ENCODE measurements at places on chromosomes 13 and 19.

DNA sequence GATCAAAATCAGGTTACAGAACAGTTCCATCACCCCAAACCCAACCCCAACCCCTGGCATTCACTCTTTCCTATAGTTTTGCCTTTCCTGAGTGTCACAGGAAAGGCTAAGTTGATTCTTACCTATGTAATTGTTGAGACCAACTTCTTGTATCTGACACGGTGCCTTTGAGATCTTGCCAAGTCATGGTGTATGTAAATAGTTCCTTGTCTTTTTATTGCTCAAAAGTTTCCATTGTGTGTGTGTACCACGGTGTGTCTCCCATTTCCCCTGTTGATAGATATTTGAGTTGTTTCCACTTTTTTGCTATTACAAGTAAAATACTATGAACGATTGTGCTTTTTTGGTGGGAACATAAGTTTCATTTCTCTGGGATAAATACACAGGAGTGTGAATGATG lies 3.3 kb upstream of the IGFL2 start:
- no peak for DNase-seq

DNA sequence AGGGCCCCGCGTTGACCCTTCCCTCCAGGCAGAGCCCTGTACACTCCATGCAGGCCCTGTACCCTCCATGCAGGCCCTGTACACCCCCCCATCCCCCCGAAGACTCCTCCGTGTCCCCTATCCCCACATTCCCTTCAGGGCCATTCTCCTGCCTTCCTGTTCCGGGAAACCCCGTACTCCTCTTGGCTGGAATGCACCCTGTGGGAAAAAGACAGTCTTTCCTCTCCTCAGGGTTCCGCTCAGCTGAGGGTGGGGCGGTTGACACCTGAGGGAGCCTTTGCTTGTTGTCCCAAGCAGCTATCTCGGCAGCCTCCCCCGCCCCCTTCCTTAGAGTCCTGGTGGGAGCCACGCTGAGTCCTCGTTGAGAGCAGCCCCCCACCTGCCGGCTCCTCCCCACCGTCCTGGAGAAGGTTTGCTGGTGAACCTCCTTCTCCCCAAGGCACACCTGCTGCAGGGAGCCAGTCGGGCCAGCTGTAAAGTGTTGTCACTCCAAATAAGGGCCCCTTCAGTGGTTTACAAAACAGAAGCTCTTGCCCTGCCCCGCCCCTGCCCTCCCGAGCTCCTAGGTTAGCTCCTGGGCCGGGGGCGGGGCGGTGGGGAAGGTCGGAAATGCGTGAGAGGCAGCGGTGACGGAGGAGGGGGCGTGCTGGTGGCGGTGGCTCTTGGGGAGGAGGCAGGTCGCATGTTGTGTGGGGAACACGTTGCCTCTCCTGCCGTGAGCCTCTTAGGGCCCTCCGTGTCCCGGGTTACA lies 1.5 kb downstream of the GNA11 start:
- DNase-seq, result peak; percentile 34

DNA sequence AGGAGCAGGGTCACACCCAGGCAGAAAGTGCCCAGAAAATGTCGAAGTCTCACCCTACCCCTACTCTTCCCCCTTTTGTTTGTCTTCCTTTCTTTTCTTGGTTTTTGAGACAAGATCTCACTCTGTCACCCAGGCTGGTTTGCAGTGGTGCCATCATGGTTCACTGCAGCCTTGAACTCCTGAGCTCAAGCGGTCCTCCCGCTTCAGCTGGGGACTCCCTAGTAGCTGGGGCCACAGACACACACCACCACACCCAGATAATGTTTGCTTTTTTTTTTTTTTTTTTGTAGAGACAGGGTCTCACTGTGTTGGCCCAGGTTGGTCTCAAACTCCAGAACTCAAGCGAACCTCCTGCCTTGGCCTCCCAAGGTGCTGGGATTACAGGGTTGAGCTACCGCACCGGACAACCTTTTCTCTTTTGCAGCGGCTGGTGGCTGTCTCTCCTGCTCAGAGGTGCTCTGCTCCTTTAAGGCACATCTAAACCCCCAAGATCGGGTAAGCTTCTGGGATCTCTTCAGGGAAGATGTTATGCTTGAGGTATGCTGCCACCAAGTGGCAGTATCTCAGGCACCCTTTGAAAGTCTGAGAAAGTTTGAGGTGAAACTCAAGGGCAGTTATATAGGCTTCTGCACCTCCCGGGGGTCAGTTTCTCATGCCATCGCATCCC lies 22.4 kb upstream of the EBI3 start:
- DNase-seq, result no peak

- DNase-seq, result no peak
Observed at GRCh38 chr13:113141601-113141970, 16.9 kb upstream of the PROZ start.

GRCh38 chr19:52176574-52176973 lies 5.2 kb upstream of the ZNF836 start:
- DNase-seq, result no peak

- no peak for DNase-seq
Observed at GRCh38 chr19:49588365-49589122, 2.4 kb upstream of the PRR12 start.

DNA sequence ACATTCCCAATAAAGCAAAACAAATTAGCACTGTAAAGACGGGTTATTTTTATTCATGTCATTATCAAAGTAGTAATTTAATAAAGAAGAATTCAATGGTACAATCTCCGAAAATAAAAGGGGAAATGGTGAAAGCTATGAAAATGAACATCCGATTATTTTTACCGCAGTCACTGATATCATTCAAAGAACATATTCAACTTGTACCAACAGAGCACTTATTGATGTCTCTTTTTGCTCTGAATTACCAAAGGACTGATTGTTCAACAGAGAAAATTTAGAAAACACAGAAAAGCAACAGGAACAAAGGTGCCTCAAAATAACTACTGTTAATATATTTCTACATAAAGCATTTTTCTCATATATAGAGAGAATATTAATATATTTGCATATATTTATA lies 119.4 kb downstream of the DIAPH3 start:
- DNase-seq, result no peak

- peak; percentile 47 for DNase-seq
Observed at GRCh38 chr19:15464394-15465385, at the start of gene RASAL3. RASAL3 (minus strand) TSS chr19:15464544; CDS start chr19:15464358, 186 bp downstream.

DNA sequence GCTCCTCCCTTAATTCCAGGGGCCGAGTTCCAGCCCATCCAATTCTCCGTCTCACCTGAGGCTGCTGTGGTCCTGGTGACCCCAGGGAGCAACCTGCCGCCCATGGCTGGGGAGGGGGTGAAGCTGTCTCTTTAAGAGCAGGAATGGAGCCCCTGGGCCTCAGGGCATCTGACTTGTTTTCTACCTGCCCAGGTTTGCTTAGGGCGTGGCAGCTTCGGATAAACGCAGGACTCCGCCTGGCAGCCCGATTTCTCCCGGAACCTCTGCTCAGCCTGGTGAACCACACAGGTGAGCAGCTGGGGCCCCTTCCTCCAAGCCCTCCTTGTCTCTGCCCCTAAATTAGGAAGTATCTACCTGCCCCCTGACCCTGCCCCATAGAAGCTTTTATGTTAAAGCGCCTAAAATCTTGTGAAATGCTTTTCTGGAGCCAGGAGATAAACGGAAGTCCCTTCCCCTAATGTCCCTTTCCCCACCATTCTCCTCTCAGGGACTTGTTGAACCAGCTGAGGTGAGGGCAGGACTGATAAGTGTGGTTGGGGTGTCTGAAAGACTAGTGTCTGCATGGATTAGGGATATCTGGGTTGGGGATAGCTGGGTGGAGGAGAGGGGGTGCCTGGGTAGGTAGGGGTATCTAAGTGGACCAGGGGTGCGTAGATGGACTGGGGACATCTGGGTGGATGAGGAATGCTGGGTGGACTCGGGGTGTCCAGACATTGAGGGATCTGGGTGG lies 614 bp downstream of the FXYD3 start:
- DNase-seq, result no peak

DNA sequence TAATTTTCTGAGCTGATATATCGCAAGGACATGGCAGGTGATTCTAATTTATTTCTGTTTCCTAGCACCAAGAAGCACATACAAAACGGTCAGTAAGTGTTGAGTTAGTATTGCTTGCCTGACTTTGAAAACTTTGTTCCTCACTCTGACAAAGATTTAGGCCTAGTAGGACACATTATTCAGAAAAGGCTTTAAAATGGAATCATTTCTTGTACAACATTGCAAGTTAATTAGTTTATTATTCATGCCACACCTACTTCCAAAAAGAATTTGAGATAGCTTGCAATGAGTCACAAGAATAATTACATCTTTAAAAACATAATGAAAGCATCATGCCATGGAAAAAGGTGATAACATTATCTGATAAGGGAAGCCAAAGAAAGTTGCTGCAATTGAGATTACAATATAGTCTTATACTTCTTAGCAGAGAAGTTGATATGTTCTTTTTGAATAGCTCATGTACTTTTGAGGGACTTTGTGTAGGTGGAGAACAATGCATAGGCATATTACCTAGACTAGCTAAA lies 474.2 kb downstream of the KLF5 start:
- no peak for DNase-seq

GRCh38 chr13:25701304-25701703 lies 329.5 kb downstream of the ATP8A2 start:
- no peak for DNase-seq

- no peak for DNase-seq
Observed at GRCh38 chr19:21028969-21029268, 8.5 kb downstream of the ZNF430 start.

GRCh38 chr19:10260141-10260584 lies 8.1 kb downstream of the MRPL4 start:
- DNase-seq, result peak; percentile 62

DNA sequence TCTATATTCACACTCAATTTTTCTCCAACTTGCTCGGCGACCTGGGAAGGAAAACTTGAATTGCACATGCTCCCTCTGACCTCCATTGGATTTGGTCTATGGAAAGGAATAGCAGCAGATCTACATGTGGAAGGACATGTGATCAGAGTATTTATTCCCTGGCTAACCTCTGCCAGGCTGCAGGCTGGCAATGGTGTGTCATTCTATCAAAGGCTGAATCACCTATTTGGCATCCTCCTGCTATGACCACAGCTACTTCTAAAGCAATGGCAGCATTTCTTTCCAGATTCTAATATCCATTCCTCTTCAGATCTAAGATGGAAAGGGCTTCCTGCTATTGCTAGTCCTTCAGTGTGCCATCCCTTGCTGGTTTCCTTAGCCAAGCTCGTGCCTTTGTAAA lies 144.3 kb upstream of the FREM2 start:
- DNase-seq, result no peak

DNA sequence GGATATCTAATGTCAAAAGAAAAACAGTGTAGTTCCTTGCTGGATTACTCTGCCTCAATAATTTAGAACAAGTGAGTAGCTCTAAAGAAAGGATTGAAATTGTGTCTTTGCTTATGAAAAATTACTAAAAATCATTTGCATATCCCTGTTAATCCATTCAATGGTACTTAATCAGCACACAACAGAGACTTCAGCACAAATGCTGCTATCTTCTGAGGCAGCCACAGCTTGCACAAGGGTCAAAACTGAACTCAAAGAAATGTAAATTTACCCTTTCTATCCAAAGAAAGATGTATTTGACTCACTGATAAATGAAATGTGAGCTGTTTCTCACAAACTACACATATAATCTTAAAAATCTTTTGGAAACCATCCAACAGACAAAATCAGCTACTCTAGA lies 116.2 kb downstream of the LHFPL6 start:
- no peak for DNase-seq

DNA sequence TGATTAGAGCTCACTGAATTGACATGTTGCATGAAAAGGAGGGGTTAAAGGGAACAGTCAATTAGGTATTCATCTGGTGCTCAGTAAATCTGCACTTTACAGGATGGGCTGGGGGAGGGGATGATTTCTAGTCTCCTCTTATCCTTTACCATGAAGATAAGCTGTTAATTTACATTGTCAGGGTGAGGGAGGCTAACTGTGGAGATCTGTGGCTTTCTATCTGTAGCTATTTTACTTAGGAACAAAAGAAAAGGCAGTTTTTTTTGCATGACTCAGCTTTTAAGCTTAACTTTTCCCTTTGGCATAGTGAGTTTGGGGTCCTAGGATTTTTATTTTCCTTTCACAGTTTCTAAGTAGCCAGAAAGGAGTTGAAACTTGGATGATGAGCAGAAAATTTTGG lies 253.3 kb downstream of the LMO7 start:
- DNase-seq, result no peak

DNA sequence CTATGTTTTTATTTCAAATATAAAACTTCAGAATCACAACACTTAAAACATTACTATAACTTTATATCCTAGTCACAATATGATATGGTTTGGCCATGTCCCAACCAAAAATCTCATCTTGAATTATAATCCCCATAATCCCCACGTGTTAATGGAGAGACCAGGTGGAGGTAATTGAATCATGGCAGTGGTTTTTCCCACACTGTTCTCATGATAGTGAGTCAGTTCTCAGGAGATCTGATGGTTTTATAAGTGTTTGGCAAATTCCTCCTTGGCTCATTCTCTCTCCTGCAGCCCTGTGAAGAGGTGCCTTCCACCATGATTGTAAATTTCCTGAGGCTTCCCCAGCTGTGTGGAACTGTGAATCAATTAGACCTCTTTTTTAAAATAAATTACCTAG lies 307.6 kb downstream of the SPRY2 start:
- no peak for DNase-seq

GRCh38 chr19:2283835-2284507 lies 2.0 kb upstream of the PEAK3 start:
- no peak for DNase-seq

DNA sequence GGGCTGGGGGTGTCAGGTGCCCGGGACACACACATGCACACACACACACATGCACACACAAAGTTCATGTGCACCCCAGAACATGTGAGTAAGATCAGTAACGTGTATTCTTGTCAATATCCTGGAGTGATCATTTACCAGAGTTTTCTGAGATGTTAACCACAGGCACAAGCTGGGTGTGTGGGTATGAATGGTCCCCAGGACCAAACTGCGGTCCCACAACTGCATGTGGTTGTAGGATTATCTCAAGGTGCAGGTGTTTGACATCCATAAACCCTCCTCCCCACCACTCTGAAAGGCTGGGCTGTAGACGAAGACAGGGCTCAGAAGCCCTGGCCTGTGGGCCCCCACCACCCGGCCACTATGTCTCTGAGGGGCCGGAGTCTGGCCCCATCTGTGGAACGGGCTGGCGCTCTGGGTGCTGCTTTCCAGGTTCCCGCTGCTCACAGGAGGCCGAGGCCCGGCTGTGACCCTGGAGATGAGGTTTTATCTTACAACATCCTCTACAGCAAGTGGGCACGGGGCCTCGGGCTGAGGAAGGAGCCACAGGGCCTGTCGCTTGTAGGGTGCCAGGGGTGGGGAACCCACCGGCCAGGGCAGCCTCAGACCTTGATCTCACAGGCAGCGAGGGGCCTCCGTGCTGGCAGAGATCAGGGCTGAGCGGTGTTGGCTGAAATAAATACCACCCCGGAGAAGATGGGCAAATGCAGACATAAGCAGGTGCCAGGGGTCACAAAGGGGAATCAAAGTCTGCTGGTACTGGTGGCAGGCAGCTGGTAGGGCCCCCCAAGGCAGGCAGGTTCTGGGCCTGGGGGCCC lies 4.3 kb downstream of the F2RL3 start:
- DNase-seq, result no peak

- no peak for DNase-seq
Observed at GRCh38 chr13:43196750-43197370, 173.5 kb downstream of the DNAJC15 start.

DNA sequence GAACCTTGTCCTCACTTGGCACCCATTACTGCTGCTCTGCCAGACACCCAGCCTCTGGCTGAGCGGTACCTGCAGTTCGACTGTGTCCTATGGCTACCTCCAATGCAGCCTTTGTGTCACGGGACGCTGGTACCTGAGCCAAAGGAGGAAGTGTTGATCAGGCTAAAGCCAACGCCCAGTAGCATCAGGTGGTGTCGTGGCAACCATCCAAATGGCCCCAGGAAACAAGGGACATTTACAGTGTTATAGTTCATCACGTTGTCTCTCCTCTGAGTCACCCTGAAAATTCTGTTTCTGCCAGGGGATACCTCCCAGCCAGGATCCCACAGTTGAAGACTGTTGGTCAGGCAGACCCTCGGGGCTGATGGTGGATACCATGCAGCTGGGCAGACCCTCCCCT lies 10.1 kb downstream of the RHPN2 start:
- DNase-seq, result no peak

All from stimulated activated CD4-positive, alpha-beta T cell treated with anti-CD3 and anti-CD28 coated beads, Interleukin-2, amount 100 ng/mL, for 48 hours (primary cell).